ENCODE measurements at places on chromosomes 3 and 15. TPM values are rescaled to one million over a fixed set of nuclear protein-coding genes. Genes with fewer than 3 reads are reported as not detected.

MAP1A gene
- total RNA-seq: 30.6 TPM

ZNF385D gene
- 6.6 TPM for total RNA-seq

TFG gene
- total RNA-seq: 151 TPM

CRYGS gene
- total RNA-seq: not detected

PLSCR4 gene
- 22.5 TPM for total RNA-seq

Measured in myometrial cell (primary cell).